ENCODE measurements at places on chromosomes 1 and 21.
A peak's percentile ranks its signal among the peaks of the same experiment; 100 is the strongest.

- no peak for DNase-seq
Measured at GRCh38 chr21:44357064-44357837, 3.8 kb downstream of the TRPM2 start.

DNA sequence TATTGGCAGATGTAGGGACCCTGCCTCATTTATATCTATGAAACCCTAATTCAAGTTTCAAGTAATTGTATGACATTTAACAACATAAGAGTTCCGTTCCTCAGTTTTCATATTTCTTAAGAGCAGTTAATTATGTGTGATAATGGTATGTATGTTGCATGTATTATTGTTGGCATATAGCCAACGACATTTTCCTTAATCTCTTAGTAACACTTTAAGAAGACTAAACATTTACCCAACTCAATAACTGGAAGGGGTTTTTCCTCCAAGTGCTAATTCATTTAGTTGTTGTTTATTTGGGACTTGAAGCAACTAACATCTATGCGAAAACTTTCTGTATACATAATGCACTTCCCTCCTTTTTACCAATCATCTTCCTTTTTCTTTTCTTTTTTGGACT, 1.5 kb upstream of the RALGPS2 start:
- DNase-seq: no peak

GRCh38 chr1:16279186-16279585, 42.2 kb upstream of the CPLANE2 start:
- DNase-seq: no peak

GRCh38 chr1:24992761-24993211, 62.7 kb upstream of the RUNX3 start:
- DNase-seq: no peak

- DNase-seq: no peak
Measured at GRCh38 chr1:151606384-151606783, 5.5 kb upstream of the SNX27 start.

DNA sequence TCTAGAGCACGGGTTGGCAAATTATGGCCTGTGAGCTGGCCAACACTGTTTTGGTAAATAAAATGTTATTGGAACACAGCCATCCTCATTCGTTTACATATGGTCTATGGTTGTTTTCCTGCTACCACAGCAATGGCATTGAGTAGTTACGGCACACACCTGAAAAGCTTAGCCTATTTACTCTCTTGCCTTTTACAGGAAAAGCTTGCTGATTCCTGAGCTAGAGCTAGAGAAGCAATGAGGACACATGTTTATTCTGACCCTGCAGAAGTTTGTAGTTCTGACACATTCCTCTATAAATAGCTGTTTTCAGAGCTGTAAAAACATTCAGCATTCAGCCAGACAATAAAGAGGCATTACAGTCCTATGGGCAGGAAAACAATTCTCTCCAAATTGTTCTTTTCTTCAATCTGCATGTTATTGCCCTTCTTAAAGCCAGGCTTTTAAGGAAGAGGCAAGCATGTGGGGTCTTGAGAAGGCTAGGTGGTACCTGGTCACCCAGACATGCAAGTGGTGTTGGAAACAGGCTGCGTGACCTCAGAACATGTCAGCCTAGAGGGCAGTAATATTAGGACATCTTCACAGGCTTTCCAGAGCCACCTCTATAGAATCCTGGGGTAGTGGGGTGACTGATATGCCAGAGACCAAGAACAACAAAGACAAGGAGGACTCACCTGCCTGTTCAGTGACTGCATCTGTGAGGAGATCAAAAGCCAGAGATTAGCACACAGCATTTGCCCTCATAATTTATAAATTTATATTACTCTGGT, 1.6 kb downstream of the FCRL2 start:
- DNase-seq: no peak

- DNase-seq: no peak
Measured at GRCh38 chr1:246454655-246455054, 52.4 kb downstream of the SMYD3 start.

- no peak for DNase-seq
Measured at GRCh38 chr1:12598974-12599373, 19.0 kb downstream of the DHRS3 start.

GRCh38 chr1:53619367-53620060, 119.5 kb downstream of the GLIS1 start:
- DNase-seq: no peak

GRCh38 chr21:26846036-26846931, 1.1 kb upstream of the ADAMTS1 start:
- DNase-seq: peak; percentile 44

GRCh38 chr21:33760641-33761440, 118.5 kb downstream of the ITSN1 start:
- peak; percentile 28 for DNase-seq

GRCh38 chr1:200038325-200038980, 10.9 kb downstream of the NR5A2 start:
- no peak for DNase-seq

DNA sequence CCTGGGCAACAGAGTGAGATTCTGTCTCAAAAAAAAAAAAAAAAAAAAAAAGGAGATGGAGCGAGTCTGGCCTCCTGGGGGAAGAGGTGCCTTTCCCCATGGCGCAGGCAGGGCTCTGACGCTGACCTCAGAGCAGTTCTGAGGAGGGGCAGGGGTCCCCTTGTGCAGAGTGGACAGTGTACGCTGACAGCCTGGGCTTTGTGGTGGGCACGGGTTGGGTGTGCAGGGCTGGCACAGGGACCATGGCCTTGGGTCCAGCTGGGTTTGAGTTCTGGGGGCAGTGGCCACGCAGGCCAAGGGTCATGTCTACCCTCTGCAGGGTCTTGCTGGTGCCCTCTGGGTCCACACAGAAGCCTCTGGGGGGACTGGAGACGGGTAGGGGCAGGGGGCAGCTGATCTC, 260.1 kb upstream of the C1orf174 start:
- DNase-seq: no peak

DNA sequence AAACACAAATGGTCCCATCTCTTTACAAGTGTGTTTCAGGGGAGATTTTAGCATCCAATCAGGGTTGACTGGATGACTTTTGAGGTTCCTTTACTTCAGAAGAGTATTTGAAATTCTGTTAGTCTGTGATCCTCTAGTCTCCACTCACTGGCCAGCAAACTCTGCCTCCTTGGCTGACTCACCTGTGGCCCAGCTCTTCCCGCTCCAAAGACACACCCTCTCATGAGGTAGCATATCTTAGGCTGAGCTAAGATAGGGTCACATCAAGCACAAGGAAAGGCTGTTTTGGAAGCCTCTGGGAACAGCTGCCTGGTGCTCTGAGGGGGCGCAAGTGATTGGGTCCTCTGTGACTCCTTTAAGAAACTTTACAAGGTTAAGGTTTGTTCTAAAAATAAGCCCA, 102.3 kb upstream of the FGGY start:
- no peak for DNase-seq

- DNase-seq: no peak
Measured at GRCh38 chr1:186244825-186245224, 130.2 kb downstream of the TPR start.

DNA sequence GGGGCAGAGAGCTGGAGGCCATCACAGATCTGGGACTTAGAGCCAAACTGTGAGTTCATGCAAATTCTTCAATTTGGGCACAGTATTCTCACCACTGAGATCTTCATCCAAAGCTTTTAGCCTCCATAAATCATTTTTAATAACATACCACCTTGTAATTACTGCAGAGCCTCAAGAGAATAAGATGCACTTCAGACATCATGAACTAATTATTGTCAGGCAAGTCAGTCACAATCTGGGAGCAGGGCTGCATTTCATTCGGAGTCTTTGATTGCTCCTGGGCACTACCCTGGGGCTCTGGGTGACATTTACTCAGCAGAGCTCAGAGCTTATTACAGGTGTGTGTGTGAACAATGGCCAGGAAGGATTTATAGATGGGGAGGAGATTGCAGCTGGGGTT, 623.7 kb downstream of the PTPRU start:
- no peak for DNase-seq
